ENCODE measurements at places on chromosomes 11 and 22.

- DNase-seq = no peak
Observed at GRCh38 chr11:66289548-66290329, 796 bp upstream of the YIF1A start.

- no peak for DNase-seq
Observed at GRCh38 chr11:34749666-34750659, 129.1 kb downstream of the EHF start.

DNA sequence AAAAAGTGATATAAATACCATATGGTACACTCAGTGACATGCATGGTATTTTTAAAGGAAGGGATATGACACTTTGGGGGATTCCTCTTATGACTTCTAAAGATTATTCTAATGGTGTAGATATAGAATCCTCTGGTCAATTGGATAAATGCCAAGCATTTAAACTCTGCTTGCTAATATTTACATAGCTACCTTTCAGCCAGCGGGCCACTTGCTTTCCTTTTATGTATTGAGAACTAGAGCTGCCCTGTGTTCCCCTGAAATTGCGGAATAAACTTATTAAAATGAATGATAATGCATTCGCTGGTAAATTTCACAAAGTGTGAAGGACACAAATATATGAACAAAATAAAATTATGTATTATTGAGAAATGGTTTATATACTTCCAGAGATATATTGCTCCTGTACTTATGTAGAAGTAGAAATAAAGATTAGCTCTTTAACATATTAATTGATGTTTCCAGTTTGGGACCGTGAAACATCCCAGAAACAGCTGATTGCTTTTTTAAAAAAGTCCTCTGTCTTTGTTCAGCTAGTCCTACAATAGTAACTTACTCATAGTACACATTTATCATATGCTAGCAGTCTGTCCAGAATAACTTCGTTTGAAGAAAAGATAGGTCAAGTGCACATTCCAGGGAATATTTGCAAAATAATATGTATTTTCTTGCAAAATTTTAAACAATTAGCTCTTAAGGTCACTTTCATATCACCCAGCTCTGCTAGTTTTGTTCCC is 40.1 kb upstream of the CARD18 start:
- DNase-seq = no peak

GRCh38 chr11:2305140-2305778 is 3.4 kb downstream of the TSPAN32 start:
- peak; percentile 60 for DNase-seq

- DNase-seq = no peak
Observed at GRCh38 chr11:16779436-16779835, 41.0 kb downstream of the C11orf58 start.

- peak; percentile 59 for DNase-seq
Observed at GRCh38 chr11:64000026-64000739, 13.9 kb downstream of the OTUB1 start.

DNA sequence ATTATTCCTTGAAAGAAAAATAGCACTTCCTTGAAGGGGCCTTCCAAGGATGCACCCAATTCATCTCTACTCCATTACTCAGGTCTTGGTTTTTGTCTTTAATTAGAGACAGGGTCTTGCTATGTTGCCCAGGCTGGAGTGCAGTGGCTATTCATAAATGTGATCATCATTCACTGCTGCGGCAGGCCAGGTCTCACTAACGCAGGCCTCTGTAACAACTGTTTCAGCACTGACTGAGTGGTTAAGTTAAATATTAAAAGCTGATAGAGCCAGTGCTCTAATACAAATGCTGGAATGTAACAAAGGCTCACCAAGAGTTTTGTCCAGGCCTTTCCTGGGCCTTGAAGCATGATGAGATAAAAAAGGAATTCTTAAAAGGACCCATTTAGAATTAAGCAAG is 61.4 kb upstream of the GNAZ start:
- no peak for DNase-seq

- peak; percentile 68 for DNase-seq
Observed at GRCh38 chr22:21646608-21647590, 4.8 kb downstream of the SDF2L1 start.

GRCh38 chr22:44847380-44847779 is 95.0 kb downstream of the ARHGAP8 start:
- no peak for DNase-seq

GRCh38 chr11:12005476-12005875 is 3.0 kb downstream of the DKK3 start:
- no peak for DNase-seq

GRCh38 chr11:34403431-34403830 is 35.3 kb upstream of the CAT start:
- DNase-seq = no peak

DNA sequence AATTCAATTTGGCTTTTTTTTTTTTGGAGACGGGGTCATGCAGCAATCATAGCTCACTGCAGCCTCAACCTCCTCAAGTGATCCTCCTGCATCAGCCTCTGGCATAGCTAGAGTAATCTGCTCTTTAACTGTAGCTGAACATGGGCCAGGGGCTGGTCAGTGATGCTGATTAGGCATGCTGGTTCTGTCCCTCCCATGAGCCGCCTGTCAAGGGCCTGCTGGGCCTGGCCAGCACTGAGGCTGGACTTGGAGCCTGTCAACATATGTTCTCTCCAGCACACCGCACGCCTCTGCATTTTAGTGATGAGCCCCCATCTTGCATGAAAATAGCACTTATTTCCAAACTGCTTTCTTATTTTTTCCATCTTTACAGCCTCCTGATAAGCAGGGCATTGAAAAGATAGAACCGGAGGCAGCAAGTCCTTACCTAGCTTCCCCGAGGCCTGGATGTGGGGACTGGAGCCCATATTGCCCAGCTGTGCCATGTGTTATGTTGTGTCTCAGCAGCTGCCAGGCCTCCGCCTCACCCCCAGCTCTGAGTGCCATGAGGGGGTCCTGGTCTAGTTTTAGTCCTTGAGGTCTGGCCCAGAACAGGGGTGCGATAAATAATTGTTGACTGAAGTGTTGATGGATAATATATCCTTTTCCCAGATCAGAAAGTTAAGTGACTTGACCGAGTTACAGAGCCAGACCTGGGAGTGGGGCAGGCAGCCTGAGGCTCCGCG is 80.0 kb downstream of the CTTN start:
- no peak for DNase-seq

- no peak for DNase-seq
Observed at GRCh38 chr22:31045900-31046538, 35.1 kb upstream of the SMTN start.

DNA sequence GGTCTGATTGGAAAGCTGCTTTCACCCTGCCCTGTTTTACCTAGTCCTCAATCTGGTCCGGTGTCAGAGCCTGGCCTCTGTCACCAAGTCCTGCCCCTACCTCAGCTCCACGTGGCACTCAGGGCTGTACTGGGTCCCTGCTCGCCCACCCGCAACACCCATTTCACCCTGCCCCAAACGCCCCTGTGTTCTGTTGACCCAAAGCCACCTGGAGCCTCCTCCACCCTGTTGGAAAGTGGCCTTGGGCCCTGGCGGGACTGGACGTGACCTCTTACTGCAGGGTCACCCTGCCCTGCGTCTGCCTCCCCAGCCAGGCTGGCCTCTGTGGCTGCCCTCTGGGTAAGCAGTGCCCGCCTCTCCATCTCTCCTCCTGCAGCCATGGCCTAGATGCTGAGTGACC is 21.5 kb upstream of the BRSK2 start:
- DNase-seq = no peak

GRCh38 chr11:17924713-17925112 is 88.1 kb downstream of the SERGEF start:
- DNase-seq = no peak

- DNase-seq = no peak
Observed at GRCh38 chr22:40534379-40535188, 101.9 kb downstream of the MRTFA start.

DNA sequence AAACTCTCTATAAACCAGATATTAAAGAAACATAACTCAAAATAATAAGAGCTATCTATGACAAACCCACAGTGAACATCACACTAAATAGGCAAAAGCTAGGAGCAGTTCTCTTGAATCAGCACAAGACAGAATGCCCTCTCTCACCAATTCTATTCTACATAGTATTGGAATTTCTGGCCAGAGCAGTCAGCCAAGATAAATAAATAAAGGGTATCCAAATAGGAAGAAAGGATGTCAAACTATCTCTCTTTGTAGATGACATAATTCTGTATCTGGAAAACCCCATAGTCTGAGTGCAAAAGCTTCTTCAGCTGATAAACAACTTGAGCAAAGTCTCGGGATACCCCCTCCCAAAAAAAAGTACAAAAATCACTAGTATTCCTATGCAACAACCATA is 359.8 kb downstream of the LRRC4C start:
- no peak for DNase-seq

GRCh38 chr22:46120420-46120737 is 29.9 kb upstream of the PPARA start:
- DNase-seq = no peak

DNA sequence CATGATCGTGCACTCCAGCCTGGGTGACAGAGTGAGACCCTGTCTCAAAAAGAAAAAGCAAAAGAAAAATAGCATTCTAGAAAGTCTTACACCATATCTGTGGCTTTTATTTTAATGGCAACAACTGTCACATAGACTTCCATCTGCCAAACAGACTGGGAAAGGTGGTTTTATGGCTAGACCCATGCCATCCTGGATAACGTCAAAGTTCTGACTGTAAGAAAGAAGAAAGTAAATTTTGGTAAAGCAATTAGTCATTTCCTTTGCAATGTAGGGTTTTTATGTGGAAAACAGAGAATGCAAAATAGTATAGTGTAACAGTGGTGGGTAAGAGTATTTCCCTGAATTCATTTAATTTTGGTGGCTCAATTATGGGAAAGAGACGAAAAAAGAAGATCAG is 75.5 kb upstream of the BARX2 start:
- no peak for DNase-seq

DNA sequence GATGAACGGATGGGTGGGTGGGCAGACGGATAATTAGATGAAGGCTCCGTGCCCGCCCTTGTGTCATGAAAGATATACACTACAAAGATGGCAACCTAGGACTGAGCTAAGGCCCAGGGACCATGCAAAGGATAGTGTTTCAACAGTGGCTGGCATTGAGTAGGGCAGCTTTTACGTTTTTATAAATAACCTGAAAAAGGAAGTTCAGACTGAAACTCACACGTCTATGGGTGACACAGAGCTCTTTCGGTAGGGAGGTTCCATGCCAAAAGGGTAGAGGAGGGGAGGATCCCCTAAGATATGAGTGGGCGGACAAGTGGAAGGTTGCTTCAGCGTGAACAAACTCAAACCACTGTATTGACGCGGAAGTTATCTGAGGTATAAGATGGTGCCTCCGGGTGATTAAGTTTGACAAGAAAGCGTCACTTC is 90.5 kb downstream of the UBASH3B start:
- no peak for DNase-seq

GRCh38 chr11:19832086-19832750 is 119.6 kb downstream of the NAV2 start:
- peak; percentile 62 for DNase-seq

- DNase-seq = no peak
Observed at GRCh38 chr11:2445746-2446551, 1.1 kb downstream of the KCNQ1 start.

- no peak for DNase-seq
Observed at GRCh38 chr11:32706985-32707741, 87.3 kb downstream of the CCDC73 start.

DNA sequence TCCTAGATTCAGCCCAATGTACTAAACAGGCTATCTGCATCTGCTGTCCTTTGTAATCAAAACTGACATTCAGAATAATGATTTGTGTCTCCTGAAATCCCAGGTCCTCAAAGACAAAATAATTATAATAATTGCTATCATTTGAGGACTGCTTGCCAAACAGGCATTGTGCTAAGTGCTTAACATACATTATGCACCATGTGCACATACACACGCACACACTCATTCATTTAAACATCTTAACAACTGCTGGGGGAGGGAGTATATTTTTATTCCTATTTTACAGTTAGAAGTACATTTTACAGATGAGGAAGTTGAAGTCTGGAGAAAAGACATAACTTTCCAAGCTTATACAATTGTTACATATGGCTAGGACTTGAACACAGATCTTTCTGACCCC is 308.0 kb upstream of the ZC3H12C start:
- DNase-seq = no peak

- DNase-seq = no peak
Observed at GRCh38 chr11:10556590-10556989, 11.9 kb downstream of the LYVE1 start.

DNA sequence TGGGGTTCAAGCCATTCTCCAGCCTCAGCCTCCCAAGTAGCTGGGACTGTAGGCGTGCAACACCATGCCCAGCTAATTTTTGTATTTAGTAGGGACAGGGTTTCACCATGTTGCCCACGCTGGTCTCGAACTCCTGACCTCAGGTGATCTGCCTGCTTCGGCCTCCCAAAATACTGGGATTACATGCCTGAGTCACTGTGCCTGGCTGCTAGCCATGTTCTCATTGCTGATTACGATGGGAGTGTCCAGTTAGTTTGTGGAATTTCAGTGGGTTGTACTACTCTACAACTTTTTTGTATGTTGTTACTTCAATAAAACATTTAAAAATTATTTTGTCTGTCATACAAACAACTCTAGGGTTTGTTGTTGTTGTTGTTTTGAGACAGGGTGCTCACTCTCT is 4.8 kb upstream of the VPS11 start:
- no peak for DNase-seq

GRCh38 chr22:43570531-43571165 is 158.8 kb downstream of the MPPED1 start:
- DNase-seq = no peak

DNA sequence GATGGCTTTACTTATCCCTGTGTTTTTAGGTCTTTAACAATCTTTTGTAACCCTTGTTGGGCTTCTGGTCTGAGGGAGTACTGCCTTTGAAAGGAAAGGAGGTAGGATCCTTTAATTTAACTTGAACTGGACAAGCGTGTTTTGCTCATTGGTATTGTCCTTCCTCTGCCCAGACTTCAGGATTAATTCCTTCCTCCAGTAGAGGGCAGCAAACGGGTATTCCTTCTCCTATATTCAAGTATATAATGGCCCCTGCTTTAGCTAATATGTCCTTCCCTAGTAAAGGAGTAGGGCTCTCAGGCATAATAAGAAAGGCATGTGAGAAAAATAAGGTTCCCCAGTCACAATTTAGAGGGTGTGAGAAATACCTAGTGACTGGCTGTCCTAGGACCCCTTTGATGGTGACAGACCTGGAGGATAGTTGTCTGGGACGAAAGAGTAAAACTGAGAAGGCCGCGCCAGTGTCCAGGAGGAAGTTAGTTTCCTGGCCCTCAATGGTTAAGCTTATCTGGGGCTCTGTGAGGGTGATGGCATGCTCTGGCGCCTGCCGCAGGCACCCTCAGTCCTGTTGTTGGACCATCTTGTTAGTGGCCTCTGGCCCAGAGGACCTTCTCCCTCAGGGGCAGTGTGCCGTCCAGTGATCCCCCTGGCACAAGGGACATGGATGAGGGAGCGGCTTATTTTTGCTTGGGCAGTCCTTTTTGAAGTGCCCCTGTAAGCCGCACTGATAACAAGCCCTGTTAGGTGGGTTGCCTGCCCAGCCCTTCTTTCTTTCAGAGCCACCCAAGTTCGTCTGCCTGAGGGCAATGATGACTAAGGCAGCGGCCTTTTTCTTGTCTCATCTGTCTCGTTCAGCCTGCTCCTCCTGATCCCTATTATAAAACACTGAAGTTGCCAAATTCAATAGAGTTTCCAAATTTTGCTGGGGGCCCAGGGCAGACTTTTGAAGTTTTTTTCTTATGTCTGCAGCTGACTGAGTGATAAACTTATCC is 51.8 kb downstream of the C11orf71 start:
- DNase-seq = peak; percentile 49

All from putamen (tissue), 1 donor.